ENCODE measurements at places on chromosomes 12 and 14.

GRCh38 chr12:70849265-70849960 is 71.1 kb downstream of the PTPRR start:
- no peak for DNase-seq

DNA sequence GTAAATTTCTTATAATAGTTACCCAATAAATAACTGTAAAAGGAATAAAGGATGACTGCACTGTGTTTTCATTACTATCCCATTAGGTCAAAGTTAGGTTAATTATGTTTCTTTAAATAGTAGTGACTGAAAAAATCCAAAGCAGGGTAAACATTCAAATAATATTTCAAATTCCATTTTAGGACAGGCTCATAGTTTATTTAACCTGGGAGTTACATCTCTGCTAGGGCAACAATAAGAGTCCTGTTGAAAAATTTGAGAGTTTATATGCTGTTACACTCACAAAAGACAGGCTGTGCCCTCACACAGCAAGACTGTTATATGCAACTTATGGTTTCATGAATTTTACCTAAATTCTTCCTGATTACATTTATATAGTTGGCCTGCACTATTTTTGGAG is 8.0 kb downstream of the ERP27 start:
- DNase-seq = no peak

GRCh38 chr12:79535751-79536150 is 155.0 kb downstream of the PAWR start:
- no peak for DNase-seq

GRCh38 chr14:23345987-23346692 is 6.5 kb downstream of the SLC22A17 start:
- no peak for DNase-seq

DNA sequence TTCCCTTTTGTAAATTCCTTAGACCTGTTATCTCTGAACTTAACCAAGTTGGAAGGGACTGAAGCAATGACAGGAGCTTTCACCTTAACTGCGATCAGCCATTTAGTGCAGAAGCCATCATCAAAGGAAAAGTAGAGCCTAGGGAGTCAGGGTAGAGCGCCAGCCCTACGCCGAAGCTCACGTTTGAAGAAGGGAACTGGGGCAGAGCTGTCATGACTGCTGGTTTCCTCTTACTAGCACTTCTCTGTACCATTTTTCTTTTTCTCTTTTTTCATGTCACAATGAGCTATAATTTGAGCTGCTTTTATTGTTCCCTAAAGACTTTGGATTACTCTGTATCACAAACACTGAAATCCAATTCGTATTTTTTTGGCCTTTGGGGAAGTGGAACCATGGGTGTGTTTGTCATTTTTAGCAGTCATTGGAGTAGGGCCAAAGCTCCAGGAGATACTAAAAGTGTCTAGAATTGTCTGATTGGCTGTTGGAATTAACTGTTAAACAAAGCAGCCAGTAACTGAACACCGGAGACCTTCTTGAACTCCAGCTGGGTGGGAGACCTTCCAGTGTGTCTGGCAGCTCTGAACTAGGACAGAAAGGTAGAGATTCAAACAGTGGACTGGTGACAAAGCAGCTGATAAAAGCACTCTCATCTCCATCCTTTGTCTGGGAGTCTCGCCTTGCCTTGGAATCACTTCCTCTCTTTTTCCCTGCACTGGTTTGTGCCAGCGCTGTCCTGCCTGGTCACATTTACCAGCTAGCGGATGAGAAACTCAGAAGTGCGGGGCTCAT is 9.1 kb downstream of the MTRFR start:
- no peak for DNase-seq

DNA sequence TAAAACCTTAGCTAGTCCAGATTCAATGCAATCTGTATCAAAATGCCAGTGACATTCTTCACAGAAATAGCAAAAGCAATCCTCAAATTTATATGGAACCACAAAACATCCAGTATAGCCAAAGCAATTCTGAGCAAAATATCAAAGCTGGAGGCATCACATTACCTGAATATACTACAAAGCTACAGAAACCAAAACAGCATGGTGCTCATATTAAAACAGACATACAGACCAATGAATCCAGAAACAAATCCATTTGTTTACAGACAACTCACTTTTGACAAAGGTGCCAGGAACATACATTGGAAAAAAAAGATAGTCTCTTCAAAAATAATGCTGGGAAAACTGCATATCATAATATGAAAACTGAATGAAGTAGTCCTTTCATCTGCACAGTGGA is 4.8 kb downstream of the KLRC4 start:
- DNase-seq = no peak

DNA sequence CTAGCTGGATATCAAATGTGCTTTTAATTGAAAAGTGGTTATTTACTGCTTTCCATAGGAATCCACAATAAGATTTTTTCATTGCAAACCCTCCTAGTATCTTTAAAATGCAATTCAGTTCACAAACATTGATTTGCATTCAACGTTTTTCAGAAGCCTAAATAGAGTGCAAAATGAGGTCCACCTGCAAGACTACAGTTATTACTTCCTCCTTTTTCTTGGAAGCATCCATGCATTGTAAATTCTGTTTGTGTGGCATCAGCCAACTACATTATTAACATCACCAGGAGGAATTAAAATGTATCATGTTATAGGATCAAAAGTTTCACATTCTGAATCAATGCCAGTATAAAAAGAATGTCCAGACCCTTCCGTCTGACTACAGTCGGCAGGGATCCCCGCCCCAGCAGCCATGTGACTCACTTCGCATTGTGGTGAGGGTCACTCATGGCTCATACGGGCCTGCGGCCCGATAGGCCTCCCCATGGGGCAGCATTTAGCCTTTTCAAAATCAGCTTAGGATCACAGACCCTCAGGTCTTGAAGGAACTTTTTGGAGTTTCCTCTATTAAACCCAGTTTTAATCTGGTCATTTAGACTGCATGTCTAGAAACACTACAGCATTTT is 46.3 kb downstream of the NTF3 start:
- no peak for DNase-seq

GRCh38 chr12:55688716-55689655 is 18.7 kb downstream of the ITGA7 start:
- DNase-seq = no peak

GRCh38 chr14:92529903-92530302 is 16.3 kb downstream of the RIN3 start:
- DNase-seq = no peak

GRCh38 chr14:57025456-57025855 is 215.2 kb upstream of the OTX2 start:
- no peak for DNase-seq

- DNase-seq = no peak
These were observed 133.8 kb downstream of the ITPR2 start for GRCh38 chr12:26699237-26699636.

- DNase-seq = no peak
These were observed 9.7 kb downstream of the MPHOSPH9 start for GRCh38 chr12:123223241-123223668.

DNA sequence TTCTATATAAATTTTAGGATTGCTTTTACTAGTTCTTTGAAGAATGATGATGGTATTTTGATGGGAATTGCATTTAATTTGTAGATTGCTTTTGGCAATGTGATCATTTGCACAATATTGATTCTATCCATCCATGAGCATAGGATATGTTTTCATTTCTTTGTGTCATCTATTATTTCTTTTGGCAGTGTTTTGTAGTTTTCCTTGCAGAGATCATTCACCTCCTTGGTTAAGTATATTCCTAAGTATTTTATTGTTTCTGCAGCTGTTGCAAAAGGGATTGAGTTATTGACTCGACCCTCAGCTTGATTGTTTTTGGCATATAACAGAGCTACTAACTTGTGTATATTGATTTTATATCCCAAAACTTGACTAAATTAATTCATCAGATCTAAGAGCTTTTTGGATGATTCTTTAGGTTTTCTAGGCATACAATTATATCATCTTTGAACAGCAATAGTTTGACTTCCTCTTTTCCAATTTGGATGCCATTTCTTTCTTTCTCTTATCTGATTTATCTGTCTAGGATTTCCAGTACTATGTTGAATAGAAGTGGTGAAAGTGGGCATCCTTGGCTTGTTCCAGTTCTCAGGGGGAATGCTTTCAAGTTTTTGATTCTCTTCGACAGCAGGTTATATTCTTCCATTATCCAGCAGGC is 668.1 kb downstream of the SLC16A7 start:
- DNase-seq = no peak

- no peak for DNase-seq
These were observed 1.4 kb downstream of the AKT1 start for GRCh38 chr14:104794099-104794498.

- DNase-seq = peak; percentile 65
These were observed 126.1 kb downstream of the GCH1 start for GRCh38 chr14:54776361-54777001.

GRCh38 chr12:24255920-24256665 is 306.6 kb upstream of the SOX5 start:
- DNase-seq = no peak

All from stimulated activated CD4-positive, alpha-beta T cell treated with anti-CD3 and anti-CD28 coated beads, Interleukin-1b, Interleukin-23, amount 100 ng/mL, for 1 hour (primary cell).